ENCODE measurements at places on chromosomes 1 and 21.

GRCh38 chr21:32653326-32653901, 41.2 kb upstream of the CFAP298 start:
- peak; percentile 42 for DNase-seq

- no peak for DNase-seq
Observed at GRCh38 chr1:218895064-218895587, 278.6 kb upstream of the LYPLAL1 start.

DNA sequence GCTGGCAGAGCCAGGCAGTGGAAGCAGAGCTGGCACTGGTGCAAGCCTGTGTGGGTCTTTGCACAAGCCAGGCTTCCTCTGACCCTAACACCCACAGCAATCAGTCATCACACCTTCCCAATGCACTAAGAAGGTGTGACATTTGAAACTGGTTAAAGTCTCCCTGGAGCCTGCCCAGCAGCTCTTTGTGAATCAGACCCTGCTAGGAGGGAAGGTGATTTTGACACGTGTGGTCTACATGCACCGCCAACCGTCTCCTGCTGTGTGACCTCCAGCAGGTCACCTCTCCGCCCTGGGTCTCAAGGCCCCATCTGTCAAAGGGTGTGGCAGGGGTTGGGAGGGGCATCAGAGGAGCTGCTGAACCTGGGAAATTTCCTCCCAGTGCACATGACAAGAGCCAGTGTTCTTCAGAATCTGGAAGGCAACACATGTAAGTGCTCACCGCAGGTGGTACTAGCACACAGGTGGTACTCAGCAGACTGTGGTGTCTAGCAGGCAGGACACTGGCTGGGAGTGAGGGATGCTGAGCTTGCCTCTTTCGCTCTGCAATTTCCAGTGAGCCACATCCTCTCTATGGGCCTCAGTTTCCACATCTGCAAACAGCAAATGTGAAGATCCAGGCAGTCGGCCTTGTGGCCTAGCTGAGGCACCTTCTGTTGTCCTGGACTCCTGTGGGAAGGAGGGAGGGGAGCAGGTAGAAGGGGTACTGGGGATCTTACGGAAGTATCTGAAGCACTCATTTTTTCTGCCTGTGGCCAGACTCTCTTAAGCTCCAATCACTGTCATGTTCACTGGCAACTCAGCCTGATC, 123.2 kb downstream of the DMRTB1 start:
- DNase-seq: no peak

DNA sequence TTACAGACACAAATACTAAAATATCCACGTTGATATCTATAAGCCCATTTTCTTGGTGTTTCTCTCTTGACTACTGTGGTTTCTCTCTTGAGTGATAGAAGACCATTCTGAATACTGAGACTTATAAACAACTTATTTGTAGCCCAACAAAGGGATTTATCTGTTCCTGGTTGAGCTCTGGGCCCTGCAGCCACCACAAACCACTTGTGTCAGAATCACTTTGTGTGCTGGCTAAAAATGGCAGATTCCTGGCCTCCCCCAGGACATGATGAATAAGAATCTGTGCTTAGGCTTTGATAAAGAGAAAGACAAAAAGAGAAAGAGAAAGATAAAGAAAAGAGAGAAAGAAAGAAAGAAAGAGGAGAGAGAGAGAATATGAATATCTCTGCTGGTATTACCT, 18.9 kb upstream of the MCOLN2 start:
- no peak for DNase-seq

- DNase-seq: no peak
Observed at GRCh38 chr1:223077247-223077833, 65.7 kb downstream of the TLR5 start.

DNA sequence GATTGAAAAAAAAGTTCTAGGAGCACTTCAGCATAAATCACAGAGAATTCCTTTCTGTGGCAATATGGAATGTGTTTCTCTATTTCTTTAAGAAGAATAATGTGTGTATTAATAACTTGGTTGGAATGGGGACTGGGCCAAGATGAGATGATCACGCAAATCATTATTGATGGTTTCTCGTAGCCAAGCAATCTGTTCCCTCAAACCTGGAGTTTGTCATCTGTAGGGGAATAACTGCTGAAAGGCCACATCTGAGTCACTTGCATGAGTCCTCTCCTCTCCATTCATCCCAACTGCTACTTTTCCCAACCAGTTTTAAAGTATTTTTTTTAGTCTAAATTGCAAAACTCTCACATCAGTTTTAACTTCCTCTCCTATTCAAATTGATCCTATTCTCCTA, 480.4 kb downstream of the PLPP3 start:
- DNase-seq: no peak

DNA sequence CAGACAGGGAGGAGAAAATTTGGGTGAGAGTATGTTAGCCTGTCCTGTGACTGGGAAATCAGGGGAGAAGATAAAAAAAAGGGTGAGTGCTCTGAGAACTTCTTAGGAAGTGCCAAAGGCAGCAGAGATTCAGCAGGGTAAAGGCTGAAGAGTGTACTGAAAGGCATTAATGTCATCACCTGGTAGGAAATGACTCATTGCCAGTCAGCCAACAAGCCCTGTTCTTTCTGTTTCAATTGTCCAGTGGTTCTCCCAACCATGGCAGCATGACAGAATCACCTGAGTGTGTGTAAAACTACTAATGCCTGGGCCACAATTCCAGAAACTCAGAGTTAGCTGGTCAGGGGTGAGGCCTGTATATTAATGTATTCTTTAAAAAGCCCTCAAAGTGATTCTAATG, 83.5 kb downstream of the INTS7 start:
- DNase-seq: no peak

DNA sequence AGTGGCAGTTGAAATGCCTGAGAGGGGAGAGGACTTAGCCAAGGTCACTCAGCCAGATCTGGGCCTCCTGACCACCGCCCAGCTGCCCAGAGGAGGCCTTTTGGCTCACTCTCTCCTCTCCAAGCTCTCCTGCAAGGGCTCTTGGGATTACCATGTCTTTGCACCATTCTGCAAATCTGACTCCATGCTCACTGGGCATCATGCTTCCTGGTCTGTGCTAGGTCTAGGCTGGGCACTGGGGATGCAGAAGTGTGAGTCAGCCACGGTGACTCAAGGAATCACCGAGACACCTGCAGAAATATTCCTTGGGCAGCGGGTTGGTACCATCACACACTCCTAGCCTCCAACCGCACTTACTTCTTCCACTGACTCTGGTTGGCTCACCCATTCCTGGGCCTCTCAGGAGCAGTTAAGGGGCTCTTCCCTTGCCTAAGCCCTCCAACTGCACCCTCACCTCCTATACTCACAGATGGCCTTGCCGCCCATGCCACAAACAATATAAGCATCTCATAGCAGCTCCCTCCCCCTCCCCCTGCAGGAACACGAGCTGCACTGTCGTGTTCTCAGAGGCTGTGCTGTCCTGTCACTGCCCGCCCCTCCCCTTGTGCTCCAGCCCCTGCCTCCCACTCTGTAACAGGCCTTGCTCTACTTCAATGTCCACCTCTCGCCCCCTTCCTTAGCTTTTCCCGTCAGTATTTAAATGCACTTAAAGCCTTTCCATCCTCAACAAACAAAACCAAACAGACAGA, 34.8 kb downstream of the CDCP2 start:
- no peak for DNase-seq

GRCh38 chr21:45041351-45041805, 33.0 kb upstream of the ADARB1 start:
- no peak for DNase-seq

- DNase-seq: no peak
Observed at GRCh38 chr1:31677401-31677800, 26.4 kb downstream of the COL16A1 start.

All from retina (tissue), 1 donor.